Renal pelvis (tissue), 12 donors: ENCODE measurements at places on chromosomes 4 and X.

DNA sequence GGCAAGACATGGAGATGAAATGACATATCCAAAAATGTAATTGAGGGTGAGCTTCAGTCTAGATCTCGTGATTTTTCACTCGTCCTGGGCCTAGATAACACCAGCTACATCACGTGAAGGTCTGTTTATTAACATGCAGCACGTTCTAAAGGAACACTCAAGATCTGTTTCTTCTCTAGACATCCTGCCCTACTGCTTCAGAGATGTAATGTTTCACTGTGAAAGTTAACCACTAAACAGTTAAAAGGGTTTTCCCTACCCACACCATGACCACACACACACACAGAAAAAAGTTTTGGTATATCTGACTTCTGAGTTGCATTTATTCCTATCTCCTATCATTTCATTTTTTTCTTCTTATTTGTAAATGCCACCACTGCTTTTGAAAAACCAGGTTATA is 52.3 kb upstream of the SMIM31 start:
- no peak for DNase-seq

DNA sequence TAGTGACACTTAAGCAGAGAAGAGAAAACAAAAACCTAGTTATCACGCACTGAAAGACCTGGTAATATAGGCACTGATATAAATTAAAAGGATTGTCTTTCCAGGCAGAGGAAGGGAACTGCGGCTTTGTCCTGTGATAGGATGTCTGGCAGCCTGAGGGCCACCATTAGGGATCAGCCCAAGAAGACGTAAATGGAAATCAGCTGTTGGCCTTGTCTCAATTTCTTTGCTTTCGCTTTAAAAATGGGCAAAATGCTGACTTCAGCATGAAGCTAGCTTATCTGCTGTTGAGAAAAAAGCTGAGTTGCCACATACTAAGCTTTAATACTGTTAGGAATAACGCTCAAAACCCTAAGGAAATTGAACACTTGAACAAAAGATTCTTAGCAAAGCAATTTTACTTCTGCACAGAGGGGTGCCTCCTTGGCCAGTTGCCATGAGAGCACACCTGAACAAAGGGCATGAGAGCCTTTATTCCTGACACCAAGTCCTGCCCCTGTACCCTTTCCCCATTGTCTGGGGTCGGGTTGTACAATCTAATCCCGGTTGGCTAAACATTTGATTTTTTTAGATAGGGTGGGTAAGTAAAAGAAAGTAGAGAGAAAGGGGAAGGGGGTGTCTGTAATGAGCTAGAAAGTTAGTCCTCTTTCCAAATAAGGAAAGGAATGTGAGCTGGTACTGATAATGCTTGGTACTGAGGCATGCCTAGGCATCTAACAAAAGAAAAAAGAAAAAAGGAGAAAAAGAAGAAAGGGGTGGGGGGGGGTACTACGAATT is 85.1 kb upstream of the UCP1 start:
- DNase-seq = no peak

DNA sequence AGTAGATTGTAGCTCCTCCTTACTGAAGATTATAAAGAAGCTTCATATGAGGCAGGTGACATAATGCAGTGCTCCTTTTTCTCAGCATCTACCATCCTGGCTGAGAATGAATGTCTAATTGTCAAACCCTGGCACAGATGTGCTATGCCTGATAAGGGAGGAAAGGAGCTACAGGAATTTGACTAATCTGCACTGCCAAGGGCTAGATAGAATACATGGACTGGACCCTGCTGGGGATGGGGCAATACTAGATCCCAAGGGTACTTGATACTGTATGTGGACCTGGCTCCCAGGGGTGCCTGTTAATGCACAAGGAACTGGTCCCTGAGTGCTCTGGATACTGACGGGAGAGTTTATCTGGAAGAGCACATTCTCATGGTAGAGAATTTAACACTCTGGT is 362.2 kb upstream of the EMCN start:
- no peak for DNase-seq

DNA sequence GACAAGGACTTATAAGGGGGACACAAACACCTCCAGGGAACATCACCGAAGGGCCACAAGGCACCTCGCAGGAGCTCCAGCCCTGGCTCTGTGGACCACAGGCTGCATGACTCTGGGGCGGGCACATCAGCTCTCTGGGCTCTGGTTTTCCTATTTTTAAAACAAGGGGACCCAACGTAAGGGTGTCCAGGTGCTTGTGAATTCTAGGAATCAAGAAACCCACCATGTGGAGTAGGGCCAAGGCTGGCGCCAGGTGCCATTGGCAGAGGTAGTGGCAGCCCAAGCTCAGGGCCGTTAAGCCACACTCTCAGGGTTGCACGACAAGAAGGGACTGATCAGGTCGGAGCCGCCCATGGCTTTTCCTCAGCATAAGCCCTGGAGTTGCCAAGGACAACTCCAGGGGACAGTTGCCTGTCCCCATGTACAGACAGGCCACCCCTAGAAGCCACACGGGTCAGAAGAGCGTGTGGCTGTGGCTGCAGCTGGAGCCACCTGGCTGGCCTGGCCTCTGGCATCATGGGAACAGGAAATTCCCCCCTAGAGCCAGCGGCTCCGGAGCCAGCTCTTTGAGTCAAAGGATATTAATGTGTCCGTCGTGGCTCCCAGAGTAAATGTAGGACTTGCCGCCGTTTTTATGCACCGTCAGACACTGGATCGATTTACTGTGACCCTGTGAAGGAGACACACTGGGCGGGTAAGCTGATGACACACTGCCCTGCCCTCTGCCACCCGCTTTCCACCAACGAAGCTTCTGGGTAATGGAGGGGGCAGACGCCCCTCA is 32.5 kb downstream of the WDR1 start:
- DNase-seq = peak; percentile 19

- no peak for DNase-seq
These were observed 5.9 kb downstream of the IRAK1 start for GRCh38 chrX:154013614-154014360.

DNA sequence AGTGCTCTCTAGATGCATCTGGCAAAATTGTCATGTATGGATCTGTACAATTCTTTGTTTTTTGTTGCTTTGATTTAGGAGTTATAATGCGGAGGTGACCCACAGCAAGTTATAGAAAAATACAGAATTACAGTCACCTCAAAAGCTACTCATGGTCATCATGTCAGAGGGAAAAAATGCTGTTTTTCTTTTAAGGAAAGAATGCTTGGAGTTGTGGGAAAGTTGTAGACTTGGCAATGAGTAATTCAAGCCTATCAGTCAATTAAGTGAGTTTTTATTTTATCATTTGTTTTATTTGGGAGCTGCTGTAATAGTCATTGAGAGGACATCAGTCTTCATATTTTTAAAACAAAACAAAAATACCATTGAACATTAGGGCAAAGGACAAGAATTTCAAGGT is 16.4 kb downstream of the FHL1 start:
- DNase-seq = no peak

- no peak for DNase-seq
These were observed 206.7 kb downstream of the MGST2 start for GRCh38 chr4:139872274-139872673.

GRCh38 chr4:95167805-95168204 is 381.0 kb downstream of the UNC5C start:
- no peak for DNase-seq

DNA sequence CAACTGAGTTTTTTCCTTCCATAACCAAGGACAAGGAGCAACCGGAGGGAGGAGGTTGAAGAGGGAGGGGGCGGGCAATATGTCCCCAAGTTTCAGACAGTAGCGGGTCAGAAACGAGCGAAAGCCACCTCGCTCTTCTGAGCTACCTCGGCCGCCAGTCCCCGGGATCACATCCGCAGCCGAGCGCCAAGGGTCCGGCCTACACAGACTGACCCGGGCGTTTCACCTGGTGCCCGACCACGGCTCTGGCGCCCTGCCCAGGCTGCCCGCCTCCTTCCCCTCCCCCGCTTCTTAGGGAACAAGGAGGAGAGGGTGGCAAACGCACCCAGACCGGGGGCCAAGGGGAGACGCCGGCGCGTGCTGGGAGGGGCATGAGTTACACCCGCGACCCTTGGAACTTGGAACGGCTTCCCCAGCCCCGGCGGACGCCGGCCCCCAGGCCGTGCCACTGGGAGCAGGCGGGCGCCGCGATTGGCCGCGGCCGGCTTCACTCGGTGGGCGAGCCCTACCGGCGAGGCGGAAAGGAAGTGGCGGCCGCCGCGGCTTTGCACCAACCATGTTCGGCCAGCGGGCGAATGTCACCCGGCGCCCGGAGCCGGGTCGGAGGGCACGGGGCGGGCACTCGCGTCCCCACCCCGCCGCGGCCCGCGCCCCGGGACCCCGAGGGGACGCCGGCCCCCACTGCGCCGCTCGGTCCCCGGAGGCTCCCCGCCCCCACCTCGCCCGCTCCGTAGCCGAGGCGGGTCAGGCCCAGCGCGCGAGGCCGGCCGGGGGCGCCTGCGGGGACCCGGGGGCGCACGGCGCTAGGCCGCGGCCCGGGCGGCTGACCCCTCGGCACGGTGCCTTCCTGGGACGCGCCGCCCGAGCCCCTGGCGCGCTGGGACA is 1.5 kb downstream of the IRF2 start:
- peak; percentile 69 for DNase-seq

- DNase-seq = no peak
These were observed 3.7 kb downstream of the ATP6AP1 start for GRCh38 chrX:154432210-154432609.

DNA sequence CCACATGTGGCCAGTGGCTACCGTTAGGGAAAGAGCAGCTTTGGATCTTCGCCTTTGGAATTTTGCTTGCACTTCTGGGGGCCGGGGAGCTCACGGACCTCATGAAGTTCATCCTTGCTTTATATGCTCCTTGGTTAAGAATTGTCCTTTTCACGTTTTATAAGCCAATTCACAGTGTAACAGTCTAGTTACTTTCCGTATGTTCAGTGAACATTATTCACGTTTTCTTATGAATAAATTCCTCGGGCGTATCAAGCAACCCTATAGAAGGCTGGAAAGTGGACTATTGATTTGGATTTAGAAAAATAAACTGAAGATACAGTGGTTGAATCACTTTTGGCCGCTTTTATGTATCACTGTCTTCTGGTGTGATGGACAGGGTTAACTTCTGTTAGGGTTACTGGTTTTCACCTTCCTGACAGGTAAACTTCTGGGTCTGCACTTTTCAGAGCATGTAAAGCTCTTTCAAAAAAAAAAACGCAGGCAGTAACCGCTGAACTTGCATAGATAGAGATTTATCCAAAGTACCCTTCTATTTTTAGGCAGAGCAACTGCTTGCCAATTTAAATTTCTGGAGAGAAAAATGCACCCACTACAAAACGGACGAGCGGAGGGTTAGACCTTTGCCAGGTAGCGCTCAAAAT is 569 bp upstream of the PDLIM5 start:
- no peak for DNase-seq

DNA sequence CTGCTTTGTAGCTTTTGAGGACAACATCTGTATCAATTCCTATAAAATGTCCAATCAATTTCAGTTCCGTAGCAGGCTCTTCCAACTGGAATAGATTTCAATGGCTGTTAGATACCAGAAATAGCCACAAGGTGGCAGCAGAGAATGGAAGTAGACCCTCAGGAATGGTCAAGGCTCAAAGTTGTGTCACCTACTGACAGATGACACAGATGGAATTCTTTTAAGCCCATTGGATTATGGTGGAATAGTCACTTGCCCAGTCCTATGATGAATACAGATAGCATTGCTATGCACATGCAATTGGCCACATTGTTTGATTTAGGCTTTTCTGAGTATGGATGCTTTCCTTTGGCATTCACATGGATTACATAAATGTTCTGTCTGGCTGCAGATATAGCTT is 130.4 kb upstream of the RADX start:
- DNase-seq = peak; percentile 41

DNA sequence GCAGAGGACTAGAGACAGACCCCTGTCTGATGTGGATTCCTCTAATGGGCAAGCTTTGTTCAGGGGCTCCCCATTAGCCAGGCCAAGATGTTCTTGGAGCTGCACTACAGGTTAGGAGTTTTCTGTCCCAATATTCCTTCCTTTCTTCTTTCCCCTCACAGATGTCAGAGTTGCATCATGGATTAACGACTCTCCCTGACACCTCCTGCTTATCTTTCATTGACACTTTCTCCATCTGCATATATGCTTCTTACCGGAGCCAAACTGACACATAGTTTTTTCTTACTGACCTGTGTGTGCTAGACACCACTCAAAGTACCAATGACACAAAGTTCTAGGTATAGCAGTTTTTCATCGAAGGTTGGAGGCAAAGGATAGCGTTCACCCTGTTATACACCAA is 228.6 kb upstream of the HCCS start:
- no peak for DNase-seq

DNA sequence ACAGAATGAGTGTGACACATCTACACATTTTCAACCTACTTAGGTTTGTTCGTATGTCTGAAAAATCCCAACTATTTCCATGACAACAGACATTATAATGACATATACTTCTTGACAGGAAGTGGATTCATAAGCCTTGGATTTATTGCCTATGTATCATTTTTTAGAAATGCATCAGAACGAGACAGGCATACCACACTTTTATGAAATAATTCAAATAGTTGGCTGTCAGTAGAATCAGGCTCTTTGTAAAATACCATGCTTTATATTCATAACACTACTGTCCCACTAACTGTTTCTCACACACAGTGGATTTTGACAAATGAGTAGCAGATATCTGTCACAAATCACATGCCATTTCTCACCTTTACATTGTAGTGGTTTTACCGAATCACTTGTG is 173.2 kb downstream of the BEND2 start:
- DNase-seq = no peak

GRCh38 chrX:103584596-103584995 is 719 bp upstream of the TCEAL4 start:
- no peak for DNase-seq
